ENCODE measurements at places on chromosomes 12 and 14.
A peak's percentile ranks its signal among the peaks of the same experiment; 100 is the strongest.

DNA sequence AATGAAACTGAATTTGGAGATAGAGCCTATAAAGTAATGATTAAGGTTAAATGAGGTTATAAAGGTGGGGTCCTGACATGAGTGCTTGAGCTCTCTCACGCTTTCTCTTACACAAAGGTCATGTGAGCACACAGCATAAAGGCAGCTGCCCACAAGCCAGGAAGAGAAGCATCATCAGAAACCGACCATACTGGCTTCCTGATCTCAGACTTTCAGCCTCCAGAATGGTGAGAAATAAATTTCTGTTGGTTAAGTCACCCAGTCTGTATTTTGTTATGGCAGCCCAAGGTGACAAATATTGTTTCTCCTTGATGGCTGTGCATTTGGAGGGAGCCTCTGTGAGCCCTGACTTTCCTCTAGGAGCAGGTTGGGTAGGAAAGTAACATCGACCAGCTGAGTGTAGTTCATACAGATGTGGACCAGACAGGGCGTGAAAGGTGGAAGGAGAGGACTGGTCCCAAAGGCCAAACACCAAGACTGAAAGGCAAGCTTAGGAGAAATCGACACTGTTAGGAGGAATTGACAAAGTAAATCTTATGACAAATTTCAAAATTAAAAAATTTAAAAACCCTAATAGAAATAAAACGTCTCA lies 97.6 kb upstream of the SLC38A2 start:
- no peak for DNase-seq

DNA sequence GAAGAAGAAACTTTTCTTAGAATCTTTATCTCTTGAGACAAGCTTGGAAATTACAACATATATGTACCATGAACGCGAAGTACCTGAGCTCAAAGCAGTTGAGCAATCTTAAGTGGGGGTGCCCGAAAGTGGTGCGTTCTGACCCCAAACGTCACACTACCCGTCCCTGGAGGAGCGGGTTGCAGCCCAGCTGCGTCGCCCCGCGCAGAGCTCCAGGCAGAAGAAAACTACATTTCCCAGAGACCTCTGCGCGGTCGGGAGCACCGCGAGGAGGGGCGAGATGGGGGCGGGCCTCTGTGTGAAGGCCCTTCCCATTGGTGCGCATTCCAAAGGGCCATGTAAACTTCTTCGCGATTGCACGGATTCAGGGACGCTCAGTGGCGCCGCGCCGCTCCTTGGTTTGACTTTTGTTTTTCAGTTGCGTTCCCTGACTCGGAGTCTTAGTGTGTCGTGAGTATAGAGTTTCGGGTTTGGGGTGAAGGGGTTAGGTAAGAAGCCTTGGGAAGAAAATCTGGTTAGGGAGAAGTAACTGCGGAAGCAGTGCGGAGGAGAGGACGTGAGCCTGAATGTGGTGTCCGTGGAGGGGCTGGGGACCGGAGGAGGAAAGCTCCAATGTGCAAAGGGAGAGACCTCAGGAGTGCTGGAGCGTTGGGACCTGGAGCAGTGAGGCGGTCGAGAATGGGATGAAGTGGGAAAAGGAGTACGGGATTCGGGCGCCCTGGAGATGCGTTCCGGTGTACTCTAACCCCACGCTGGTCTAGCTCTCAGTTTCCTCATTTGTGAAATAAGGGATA lies at the start of gene CCDC77:
TSS of gene CCDC77 (plus strand) at position 410 of the 794 bp plus-strand sequence. CDS start 7,740 bp downstream, outside the sequence.
- DNase-seq: no peak

- DNase-seq: no peak
Measured at GRCh38 chr12:109833307-109834189, at the start of gene TRPV4. Gene TRPV4, minus strand, starts transcription at chr12:109833398. Its CDS starts 18,602 bp downstream, at chr12:109814796.

DNA sequence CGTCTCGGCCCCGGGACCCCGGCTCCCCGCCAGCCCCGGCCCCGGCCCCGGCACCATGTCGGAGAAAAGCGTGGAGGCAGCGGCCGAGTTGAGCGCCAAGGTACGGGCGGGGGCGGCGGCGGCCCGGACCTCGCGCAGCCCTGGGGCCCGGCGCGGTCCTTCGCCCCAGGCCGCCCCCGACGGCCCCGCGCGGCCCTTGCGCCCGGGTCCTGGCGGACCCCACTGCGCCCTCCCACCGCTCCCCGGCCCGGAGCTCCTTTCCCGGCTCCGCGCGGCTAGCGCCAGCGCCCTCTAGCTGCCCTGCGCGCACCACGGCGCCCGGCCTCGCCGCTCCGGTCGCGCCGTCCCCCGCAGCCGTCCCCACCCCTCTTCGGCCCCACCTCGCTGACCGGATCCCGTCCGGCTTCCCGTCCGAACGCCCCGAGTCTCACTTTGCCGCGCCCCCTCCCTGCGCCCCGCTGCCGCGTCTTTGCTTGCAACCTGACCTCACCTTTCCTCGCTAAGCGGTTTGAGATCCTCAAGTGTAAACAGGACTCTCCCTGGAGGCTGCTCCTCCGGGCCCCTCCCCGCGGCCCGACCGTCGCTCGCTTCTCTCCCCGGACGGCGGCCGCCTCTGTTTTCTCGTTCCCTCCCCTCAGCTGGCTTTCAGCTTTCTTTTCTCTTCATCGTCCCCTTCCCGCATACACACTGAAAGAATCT lies 637 bp downstream of the PTMS start:
- DNase-seq: peak; percentile 60

- DNase-seq: no peak
Measured at GRCh38 chr14:85399186-85399585, 130.8 kb upstream of the FLRT2 start.

GRCh38 chr12:122228092-122228491 lies 2.2 kb upstream of the DIABLO start:
- DNase-seq: no peak

- peak; percentile 31 for DNase-seq
Measured at GRCh38 chr14:75315144-75315543, 36.5 kb downstream of the FOS start.

DNA sequence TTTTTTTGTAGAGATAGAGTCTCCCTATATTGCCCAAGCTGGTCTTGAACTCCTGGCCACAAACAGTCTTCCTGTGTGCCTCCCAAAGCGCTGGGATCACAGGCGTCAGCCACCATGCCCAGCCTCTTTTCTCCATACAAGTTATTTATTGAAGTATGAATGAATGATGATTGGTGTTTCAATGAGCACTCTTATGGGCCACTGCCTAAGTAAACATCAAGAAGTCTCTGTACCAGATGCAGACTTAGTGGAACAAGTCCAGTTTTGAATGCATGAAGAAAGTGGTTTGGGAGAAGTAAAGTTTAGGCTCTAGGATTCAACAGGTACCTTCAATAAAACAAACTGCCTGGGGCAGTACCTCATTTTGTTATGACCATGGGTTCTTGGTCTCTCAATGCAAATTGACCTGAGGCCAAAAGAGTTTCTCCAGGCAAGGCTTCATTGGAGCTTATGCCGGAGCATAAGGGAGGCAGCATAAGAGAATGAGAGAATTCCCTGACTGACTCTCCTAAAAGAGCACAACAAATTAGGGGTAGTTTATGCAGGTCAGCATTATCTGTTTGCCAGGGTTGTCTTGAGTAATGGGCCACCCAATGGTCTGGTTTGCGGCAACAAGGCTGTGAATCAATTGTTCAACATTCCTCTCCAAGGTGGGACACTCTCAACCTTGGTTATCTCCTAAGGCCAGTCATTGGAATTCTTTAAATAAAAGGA lies 1.1 kb upstream of the GMFB start:
- peak; percentile 11 for DNase-seq

Measured in DMS79 (cell line).